ENCODE measurements at places on chromosomes 4 and X.

- DNase-seq, result no peak
Measured at GRCh38 chr4:4425119-4425690, 38.3 kb downstream of the NSG1 start.

- no peak for DNase-seq
Measured at GRCh38 chr4:116070283-116070682, 956.9 kb upstream of the NDST4 start.

GRCh38 chrX:150212672-150213480, 150.2 kb upstream of the MAMLD1 start:
- DNase-seq, result no peak

DNA sequence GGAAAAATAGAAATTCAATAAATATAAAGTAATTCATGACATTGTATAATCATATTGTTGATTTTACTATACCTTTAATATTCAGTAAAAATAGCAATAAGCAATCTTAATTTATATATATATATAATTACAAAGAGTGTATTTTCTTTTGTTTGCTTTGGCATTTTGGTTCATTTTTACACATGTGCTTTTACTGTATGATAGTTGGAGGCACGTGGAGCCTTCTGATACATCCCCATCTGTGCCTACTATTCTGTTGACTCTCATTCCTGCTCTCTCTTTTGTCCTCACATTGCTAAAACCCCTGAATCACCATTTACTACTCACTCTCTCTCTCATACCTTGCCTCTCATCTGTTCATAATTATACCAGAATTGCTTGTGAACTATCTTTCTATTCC, 106.4 kb upstream of the NDST4 start:
- DNase-seq, result no peak

DNA sequence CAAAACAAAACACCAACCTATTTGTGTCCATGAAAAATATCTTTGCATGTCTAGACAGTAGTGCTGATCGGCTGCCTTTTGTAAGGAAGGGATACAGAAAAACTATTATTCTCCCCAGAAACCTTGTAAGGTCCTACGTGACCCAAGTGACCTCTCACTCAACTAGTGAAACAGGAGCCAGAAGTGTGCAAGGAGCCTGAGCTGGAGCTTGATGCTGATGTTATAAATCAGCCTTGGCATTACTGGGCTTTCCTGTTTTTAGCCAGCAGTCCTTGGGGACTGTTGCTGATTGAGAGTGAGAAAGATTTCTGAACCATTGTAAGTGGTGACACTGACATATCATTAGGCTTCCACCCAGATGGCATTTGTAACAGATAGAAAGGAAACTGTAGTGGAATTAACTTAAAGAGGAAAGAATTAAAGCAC, 100.8 kb upstream of the LIMCH1 start:
- DNase-seq, result no peak

DNA sequence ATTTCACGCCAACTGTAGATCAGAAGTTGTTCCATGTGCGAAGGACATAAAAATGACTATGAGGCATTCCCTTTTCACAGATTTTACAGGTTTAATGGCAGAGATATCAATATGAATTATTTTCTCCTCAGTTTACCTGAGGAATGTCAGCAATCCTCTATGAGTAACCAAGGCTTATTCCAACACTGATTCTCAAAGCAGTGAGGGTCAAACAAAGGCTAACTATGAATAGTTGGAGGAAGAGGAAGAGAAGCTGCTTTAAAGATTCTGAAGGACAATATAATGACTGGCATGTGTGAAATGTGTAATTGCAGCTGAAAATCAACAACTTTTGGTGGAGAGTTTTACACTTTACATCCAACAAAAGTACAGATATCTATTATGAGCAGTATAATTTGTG, 29.1 kb downstream of the NAF1 start:
- no peak for DNase-seq

DNA sequence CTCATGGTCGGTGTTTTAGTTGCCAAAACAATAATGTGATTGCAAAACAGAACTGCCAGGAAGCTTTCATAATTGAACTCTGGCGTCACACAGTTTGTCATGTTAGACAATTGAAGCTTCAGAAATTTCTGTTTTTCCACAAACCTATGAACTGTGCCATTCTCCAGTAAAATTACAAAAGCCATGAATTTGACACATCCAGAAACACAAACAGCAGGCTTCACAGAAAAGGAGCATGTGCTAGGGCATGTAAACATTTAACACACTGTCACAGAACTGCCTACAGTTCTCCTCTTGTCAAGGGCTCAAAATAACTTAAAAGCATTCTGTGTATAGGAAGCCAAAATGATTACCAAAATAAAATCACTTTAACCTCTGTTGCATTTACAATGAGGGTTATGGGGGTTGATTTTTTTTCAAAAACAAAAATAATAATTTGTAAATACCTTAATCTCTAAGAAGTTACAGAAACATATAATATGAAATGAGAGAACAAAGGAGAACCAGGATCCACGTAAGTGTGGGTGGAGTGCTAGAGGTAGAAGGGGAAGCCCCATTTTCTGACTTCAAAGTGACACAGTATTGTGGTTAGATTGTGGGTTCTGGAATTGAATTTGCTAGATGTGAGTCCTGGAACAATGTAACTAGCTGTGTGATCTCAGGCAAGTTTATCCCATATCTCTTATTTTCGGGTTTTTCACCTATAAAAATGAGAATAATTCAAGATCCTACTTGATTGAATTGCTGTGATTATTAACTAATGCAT, 295.0 kb downstream of the CENPC start:
- no peak for DNase-seq

- no peak for DNase-seq
Measured at GRCh38 chr4:189445613-189446012, 495.1 kb upstream of the FRG1 start.

- no peak for DNase-seq
Measured at GRCh38 chr4:165006456-165006855, 25.3 kb upstream of the TRIM60 start.

DNA sequence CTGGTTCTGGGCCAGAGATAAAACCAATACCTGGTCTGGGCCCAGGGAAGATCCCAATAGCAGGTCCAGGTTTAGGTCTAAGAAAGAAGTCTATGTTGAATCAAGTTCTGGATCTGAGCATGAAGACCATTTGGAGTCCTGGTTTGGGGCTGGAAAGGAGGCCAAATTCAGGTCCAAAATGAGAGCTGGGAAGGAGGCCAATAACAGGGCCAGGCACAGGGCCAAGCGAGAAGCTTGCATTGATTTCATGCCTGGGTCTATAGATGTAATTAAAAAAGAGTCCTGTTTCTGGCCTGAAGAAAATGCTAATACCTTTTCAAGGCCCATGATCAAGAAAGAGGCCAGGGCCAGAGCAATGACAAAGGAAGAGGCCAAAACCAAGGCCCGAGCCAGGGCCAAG, 3.4 kb downstream of the GPRASP1 start:
- DNase-seq, result no peak

DNA sequence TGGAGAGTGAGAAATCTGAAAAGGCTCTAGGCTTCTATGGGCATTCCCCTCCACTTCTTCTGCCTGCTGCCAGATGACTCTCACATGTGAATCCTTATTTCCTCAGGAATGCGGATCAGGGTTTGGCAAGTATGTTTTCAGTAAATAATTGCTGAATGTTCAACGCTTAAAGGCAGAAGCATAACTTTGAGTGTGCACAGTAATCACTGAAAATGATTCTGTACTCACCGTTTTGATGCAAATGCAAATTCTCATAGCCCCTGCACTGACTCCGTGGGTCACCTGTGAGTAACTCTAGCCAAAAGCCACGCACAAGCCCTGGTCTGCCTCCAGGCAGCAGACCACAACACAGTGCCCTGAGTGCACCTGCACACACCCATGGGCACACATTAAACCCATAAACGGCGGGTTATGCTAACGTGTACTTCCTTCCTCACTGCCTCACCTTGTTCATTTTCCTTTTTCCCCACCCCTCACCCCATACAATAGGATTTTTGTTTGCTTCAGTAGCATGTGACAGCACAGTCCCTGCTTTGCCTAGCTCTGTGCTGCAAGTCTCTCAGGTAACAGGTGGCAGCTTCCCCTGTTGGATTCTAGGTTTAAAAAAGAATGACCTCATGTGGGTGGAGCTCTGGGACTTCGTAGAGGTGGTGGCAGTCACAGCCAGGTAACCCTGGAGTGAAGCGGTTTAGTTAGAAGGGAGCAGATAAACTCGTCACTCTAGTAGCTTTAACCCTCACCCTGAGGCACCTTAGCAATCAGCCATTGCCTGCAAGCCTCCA, at the start of gene ARHGEF38:
Gene ARHGEF38 (plus strand): TSS at position 656 of the 782 bp plus-strand sequence. CDS start 146 bp downstream, outside the sequence.
- no peak for DNase-seq

DNA sequence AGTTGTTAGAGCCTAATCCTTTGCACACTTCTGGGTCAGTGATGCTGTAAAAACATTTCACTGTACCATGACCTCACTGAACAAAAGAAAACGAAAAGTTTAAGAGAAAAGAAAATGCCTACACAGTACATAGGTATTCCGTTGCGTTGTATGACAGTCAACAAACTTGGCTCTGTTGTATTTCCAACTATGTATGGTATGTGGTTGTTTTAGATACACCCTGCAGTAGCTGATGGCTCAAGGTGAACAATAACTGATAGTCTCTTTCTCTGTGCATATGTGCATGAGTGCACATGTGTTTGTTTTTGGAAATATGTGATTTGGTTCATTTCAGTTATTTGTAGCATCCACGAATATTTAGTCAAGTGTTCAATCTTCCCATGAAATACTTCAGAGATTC, 176.0 kb downstream of the BMPR1B start:
- DNase-seq, result no peak

GRCh38 chrX:37491686-37492085, 79.8 kb upstream of the LANCL3 start:
- DNase-seq, result no peak

DNA sequence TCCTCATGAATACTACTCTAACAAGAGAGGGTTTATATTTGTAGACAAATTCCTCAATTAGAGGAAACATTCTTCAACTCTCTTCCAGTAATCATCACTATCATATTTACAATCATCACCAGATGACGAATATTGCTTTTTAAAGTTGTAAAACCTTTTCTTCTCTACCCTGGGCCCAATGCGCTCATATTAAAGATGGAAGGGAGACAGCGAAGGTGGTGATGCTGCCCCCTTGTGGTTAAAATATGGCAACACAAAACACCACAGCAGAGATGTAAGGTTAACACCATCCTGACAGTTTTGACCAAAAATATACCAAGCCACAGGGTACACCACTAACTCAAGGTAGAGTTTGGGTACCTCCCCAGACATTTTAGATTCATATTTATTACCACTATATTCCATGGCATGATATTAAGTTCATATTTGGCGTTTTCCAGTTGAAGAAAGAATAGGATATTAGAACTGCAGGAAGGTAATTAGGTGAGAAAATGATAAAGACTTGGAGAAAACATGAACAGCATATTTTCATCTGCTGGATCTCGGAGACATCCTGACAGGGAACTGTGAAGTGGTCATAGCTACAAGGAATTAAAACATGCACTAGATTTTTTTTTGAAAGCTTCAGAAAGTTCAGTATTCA, 72.8 kb downstream of the SLC9A7 start:
- peak; percentile 49 for DNase-seq
